DND-41 (cell line): ENCODE measurements at places on chromosomes 6 and 20.

DNA sequence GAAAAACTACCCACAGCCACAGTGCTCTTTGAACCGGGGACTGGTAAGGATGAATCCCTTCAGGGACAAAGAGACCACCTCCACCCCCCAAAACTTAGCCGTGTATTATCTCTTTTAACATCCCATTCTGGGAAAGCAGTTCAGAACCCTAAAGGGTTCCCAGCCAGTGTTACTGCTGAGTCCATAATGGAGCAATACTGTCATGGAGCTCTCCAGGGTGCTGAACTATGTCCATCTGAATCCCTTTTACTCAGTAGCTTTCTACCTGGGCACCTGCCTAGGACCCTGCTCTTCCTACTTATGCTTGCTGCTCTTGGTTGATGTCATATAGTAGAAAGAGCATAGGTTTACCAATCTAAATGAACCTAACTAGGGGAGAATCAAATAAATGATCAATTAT is 22.3 kb upstream of the SAYSD1 start:
- no peak overlapping the region for H3K4me3 ChIP-seq
- H3K36me3 ChIP-seq = no peaks in the 10 kb centered on the region
- no peak overlapping the region for H3K27ac ChIP-seq
- peak; percentile 60 for DNase-seq
- no peaks in the 10 kb centered on the region for H3K4me1 ChIP-seq
- no peaks in the 10 kb centered on the region for H3K27me3 ChIP-seq

GRCh38 chr20:50085481-50086365 is 27.2 kb downstream of the UBE2V1 start:
- no peak overlapping the region for H3K27ac ChIP-seq
- H3K36me3 ChIP-seq = peaks cover 55% of the 10 kb centered on the region
- H3K4me1 ChIP-seq = no peaks in the 10 kb centered on the region
- H3K27me3 ChIP-seq = no peaks in the 10 kb centered on the region
- H3K4me3 ChIP-seq = no peak overlapping the region
- DNase-seq = peak; percentile 29

GRCh38 chr20:4483486-4483885 is 238.2 kb upstream of the PRND start:
- peaks cover 37% of the 10 kb centered on the region for H3K27me3 ChIP-seq
- H3K4me3 ChIP-seq = no peak overlapping the region
- DNase-seq = no peak
- no peaks in the 10 kb centered on the region for H3K36me3 ChIP-seq
- peaks cover 3% of the 10 kb centered on the region; the same call in 1 of the 2 replicates for H3K4me1 ChIP-seq

DNA sequence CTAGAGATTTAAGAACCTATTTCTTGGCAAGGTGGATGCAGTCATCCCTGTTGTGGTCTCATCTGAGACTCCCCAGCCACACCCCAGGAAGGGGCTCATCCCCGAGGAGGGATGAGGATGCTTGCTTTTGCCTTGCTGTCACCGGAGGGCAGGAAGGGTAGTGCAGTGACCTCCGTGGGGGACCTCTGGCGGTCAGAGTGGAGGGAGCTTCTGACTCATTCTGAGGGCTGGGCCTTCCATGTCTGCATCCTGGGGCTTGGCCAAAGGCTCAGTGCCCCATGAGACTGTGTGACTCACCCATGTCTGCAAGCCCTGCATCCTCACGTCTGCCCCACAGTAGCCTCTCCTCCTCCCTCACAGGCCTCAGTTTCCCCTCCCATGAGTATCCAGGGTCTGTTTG is 38.7 kb downstream of the UQCC2 start:
- no peak for DNase-seq
- no peaks in the 10 kb centered on the region for H3K27me3 ChIP-seq
- no peak overlapping the region for H3K27ac ChIP-seq
- H3K4me3 ChIP-seq = no peak overlapping the region
- no peaks in the 10 kb centered on the region for H3K4me1 ChIP-seq

- no peaks in the 10 kb centered on the region for H3K36me3 ChIP-seq
- no peaks in the 10 kb centered on the region for H3K27me3 ChIP-seq
- no peak overlapping the region for H3K4me3 ChIP-seq
- H3K27ac ChIP-seq = no peak overlapping the region
- no peaks in the 10 kb centered on the region for H3K4me1 ChIP-seq
- no peak for DNase-seq
Measured at GRCh38 chr6:6920114-6920986, 187.4 kb upstream of the RREB1 start.
